Stimulated activated effector memory CD8-positive, alpha-beta T cell treated with anti-CD3 and anti-CD28 coated beads, Interleukin-12 subunit alpha, Interleukin-12 subunit beta, amount 100 ng/mL, for 72 hours (primary cell): ENCODE measurements at places on chromosomes 12 and 14.

DNA sequence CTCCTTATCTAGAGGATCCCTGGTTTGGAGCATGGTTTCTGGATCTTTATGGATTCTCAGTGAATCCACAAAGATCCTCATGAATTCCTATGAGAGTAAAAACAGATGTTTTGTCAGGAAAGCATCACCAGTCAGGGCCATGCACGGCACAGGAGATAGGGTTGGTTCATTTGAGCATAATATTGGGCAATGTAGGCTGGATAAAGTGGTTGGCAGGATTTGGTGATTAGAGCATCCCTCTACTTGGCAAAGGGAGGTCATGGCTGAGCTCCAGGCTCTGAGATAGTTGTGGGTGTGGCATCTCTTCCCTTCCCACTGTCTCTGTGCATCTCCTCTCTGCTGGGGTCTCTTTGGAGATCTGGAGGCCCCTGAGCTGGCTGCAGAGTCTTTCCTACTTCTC is 149.8 kb downstream of the DACT1 start:
- DNase-seq = no peak

DNA sequence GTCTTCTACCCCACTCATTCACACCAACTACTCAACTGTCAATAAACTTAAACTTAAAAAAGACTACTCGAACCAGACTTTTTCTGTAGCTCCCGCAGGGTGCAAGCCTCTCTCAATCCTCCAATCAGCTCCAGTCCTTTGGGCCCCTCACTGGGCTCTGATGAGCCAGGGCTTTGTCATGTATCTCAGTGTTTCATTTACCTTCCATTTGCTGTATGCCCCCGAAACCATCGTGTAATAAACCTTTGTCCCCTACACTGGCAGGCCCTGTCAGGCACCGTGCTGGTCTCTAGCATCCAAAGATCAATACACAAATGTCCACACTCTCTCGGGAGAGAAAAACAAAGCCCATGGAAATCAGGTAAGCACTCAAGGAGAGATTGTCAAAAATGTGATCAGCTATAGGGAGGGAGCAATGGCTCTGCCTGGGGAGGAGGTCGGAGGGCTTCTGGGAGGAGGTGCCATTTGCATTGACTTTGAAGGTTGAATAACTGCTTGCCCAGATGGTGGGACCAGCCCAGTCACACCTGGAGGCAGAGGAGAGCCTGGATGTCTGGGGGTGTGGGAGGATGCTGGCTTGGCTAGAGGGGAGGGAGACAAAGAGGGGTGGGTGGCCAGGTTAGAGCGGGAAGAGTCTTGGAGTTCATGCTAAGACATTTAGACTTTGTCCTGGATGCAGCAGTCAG is 42.1 kb upstream of the DICER1 start:
- DNase-seq = no peak

DNA sequence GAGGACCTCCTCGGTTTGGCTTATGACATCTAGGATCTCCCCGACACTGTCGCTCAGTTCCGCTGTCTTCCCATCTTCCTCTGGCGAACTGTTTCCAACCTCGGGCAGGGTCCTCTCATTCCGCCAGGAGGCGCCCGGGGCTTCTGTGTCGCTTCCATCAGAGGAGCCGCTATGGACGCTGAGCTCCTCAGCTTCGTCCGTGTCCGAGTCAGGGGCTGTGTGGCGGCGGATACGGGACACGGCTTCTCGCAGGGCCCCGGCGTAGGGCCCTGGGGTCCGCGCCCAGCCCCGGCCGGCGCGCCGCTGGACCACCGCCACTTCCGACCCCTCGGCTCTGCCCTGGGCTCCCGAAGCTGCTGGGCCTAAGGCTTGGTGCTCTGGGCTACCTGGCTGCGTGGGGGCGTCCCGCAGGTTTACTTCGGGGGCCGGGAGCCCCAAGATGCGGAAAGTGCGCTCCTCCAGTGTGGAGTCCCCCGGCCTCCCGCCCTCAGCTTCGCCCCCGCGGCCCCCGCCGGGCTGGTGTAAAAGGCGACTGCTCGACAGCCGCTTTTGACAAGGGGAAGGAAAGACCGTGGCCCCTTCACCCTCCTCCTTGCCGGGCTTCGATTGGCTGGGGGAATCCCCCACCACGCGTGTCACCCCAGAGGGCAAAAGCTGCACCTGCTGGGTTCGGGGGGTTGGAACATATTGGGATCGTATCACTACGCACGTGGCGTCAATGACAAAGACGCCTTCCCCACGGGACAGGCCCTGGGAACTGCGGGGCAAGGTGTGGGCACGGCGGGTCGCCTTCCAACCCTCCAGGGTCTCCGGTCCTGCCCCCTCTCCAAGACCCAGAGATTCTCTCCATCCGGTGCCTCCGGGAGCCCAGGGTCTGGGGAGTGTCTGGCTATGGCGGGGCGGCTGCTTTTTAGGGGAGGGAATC is 2.1 kb downstream of the DDN start:
- DNase-seq = peak; percentile 72

DNA sequence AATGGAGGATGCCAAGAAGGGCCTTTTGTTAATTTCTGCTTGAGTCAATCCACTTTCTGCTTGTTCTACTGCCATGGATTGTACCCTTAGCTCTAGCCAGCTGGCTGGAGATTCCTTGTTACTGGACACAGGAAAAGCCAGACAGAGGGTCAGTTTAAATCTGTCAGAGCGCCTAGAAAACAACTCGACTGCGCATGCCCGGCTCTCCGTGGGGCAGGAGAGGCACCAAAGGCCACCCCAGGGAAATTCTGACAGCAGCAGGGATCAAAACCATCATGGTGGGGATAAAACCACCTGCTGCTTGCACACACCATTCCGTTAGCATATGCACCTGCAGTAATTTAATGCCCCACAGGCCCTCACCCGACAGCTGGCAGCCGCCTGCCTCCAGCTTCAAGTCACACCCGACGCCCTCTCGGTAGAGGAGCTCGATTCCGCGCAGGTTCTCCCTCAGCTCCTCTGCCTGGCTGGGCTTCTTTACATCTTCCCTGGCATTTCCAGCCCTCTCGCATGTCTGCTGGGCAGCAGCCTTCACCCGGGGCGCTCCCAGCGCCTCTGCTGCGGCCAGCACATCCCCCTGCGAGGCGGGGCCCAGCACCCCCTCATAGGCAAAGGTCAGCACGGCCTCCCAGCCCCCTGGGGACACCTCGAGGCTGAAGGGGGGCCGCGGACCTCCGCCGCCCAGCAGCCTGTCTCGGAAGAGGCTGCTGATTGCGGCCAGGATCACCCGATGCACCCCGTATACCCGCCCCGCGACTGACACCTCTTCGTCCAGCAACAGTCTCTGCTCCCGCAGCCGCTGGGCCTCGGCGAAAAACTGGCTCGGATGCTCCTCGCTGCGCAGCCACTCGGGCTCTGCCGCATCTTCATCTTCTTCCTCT is 1.0 kb downstream of the KLHL33 start:
- DNase-seq = no peak

DNA sequence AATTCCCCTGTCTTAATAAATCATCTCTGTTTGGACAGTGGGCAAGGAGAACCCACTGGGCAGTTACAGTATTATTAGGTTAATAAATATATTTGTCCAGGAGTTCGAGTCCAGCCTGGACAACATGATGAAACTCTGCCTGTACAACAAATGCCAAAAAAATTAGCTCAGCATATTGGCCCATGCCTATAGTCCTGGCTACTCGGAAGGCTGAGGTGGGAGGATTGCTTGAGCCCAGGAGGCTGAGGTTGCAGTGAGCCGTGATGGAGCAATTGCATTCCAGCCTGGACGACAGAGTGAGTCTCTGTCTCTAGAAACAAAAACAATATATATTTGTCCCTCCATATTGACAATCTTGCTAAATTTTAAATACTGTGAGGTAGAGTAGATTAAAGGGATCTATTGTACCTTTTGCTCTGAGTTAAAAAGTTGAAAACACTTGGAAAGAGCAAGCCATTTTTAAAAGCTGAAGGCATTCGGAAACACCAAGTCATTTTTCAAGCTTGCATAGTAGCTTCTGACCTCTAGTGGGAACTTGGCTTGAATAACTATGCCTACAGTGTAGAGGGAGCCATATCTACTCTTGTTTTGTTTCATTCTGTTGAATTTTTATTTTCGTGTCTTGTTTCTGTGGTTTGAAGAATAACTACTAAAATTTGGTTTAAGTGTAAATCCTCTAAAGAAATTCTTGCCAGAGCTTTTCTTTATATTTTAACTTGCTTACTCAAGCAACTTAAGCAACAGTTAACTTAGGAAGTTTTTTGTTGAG is 14.6 kb upstream of the EEA1 start:
- DNase-seq = no peak

GRCh38 chr12:53866727-53867126 is 71.9 kb upstream of the HOXC13 start:
- DNase-seq = no peak

- DNase-seq = no peak
These were observed 148.0 kb upstream of the FOXN3 start for GRCh38 chr14:89564989-89565388.

GRCh38 chr12:65902500-65902899 is 78.2 kb downstream of the HMGA2 start:
- DNase-seq = no peak

GRCh38 chr12:47085815-47086252 is 6.1 kb upstream of the AMIGO2 start:
- DNase-seq = no peak

- DNase-seq = no peak
These were observed 64.2 kb downstream of the MBIP start for GRCh38 chr14:36256126-36256801.

- DNase-seq = no peak
These were observed 121.0 kb downstream of the PIK3C2G start for GRCh38 chr12:18382236-18382885.

- no peak for DNase-seq
These were observed 4.5 kb upstream of the KRT71 start for GRCh38 chr12:52557476-52557875.

DNA sequence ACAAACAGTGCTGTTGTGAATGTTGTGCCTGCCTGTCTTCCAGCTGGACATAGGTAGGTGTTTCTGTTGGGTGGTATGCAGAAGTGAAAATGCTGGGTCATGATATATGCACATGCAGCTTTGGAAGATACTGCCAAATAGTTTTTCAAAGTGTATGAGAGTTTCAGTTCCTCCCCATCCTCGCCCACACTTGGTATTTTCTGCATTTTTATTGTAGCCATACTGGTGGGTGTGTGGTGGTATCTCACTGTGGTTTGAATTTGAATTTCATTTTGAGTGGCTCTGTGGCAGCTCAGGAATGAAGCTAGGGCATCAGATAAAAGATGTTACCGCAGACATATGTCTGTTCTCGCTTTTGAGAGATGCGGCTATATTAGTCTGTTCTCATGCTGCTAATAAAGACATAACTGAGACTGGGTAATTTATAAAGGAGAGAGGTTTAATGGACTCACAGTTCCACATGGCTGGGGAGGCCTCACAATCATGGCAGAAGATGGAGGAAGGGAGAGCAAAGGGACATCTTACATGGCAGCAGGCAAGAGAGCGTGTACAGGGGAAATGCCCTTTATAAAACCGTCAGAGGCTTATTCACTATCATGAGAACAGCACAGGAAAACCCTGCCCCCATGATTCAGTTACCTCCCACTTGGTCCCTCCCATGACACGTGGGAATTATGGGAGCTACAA is 183.1 kb downstream of the CAND1 start:
- peak; percentile 73 for DNase-seq

DNA sequence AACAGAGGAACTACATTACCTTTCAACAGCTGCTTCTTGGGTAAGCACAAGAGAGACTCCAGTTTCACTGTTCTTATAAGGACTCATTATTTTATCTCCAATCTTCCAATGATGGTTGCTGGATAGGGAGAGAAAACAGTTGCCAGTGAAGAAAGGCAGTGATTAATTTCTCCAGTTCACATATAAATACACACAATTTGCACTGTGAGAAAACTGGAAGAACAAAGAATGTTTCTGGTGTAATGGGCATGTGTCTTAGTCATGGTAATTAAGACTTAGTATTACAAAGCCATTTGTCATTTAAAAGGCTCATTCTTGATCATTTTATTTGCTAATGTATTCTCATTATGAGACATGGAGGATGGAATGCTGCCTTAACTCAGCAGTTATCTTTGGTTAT is 78.0 kb upstream of the FAR2 start:
- no peak for DNase-seq

DNA sequence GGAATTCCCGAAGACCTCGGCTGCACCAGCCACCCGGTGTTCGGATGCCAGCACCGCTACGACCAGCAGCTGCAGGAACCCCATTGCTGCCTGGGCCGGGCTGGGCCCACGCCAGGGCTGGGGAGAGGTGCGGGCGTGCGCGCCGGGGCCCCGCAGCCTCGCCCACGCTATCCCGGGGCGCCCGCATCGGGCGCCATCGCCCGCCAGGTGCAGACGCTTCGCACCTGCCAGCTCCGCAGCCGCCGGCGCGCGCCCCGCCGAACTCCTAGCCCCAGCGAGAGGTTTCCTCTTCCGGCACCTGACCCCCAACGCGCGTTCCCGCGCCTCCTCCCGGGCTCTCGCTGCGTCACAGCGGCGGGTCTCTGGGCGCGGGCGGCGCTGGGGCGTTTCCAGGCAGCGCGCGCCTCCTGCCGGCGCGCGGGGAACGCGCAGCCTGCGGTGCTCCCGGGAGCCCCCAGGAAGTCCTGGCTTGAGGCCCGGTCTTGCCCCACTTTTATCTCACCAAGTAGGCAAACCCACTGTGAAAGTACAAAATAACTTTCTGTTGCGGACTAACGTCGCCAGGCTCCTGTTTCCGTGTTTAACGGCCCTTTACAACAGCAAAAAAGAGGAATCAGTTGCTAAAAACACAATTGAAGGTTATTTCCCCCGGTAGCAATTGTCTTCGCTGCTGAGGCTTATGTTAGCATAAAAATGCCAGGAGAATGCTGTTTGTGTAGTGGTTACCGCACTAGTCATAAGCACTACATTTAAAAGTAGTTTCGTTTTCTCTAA is at the start of gene TM7SF3:
Gene TM7SF3 (minus strand): TSS at position 300 of the 774 bp plus-strand sequence. CDS start 216 bp downstream, at position 84.
- peak; percentile 93 for DNase-seq

GRCh38 chr12:131021154-131021541 is 67.4 kb downstream of the ADGRD1 start:
- DNase-seq = no peak

- no peak for DNase-seq
These were observed 842.9 kb downstream of the SLC6A15 start for GRCh38 chr12:84069699-84070098.

- no peak for DNase-seq
These were observed 440.0 kb downstream of the SLC16A7 start for GRCh38 chr12:60035835-60036234.

- DNase-seq = no peak
These were observed 38.4 kb downstream of the GALNT16 start for GRCh38 chr14:69298131-69299071.

- DNase-seq = no peak
These were observed 45.9 kb downstream of the PPP1R13B start for GRCh38 chr14:103801459-103801858.

GRCh38 chr12:21471294-21471693 is 30.1 kb downstream of the RECQL start:
- DNase-seq = no peak

GRCh38 chr14:104700225-104700651 is 10.8 kb downstream of the INF2 start:
- DNase-seq = no peak

- DNase-seq = no peak
These were observed 57.1 kb upstream of the PCED1B start for GRCh38 chr12:47022296-47022695.

DNA sequence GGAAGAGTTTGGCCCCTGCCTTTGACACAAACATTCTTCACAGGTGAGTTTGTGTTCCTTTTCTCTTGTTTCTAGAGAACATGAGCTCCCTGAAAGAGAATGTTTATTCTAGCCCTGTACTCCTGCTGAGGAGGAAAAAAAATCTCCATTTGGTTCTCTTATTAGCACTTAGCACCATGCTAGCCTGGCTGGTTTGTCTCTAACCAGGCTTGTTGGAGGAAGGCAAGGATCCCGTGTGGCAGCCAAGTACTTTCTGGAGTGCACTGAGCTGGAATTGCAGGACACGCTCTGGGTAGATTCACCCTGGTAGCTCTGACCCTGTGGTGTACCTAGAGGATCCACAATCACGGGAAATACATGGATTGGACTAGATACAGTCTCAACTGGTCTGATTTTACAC is 41.9 kb downstream of the KCNA1 start:
- no peak for DNase-seq
